Stimulated activated CD4-positive, alpha-beta T cell treated with anti-CD3 and anti-CD28 coated beads, Interleukin-4, amount 100 ng/mL, for 1 hour (primary cell): ENCODE measurements at places on chromosomes 7 and 10.

GRCh38 chr10:133351408-133352318, 4.5 kb downstream of the PRAP1 start:
- DNase-seq, result no peak

- no peak for DNase-seq
These were observed 444.8 kb downstream of the GATA3 start for GRCh38 chr10:8499312-8499711.

DNA sequence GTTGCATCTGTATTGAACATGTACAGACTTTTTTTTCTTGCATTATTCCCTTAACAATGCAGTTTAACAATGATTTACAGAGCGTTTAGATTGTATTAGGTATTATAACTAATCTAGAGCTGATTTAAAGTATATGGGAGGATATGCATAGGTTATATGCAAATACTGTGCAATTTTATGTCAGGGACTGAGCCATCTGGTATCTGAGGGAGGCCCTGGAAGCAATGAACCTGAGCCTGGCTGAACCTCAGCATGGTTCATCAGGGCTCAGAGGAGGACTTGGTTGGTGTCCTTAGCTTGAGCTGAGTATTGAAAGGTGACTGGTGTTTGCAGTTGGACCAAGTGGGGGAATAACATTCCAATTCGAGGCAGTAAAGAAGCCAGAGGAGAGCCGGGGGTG, 4.8 kb downstream of the ADCK2 start:
- no peak for DNase-seq

- DNase-seq, result peak; percentile 85
These were observed 6.5 kb downstream of the ARPC1B start for GRCh38 chr7:99380823-99381663.

DNA sequence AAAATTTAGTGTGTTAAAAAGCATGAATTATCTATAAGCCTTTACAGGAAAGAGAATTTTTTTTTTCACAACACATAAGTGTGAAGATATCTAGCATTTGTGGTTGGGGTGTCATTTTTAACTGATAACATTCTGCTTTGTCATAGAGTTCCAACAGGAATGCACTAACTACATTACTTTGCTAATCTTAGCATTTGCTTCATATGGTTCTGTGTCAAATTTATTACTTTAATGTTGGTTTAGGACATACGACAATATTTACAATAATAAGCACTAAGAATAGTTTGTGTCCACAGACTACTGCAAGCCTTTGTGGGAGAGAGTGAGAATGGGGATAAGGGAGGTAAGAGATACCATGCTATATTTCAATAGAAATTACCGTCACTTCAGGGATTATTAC, 40.6 kb upstream of the MAGI2 start:
- DNase-seq, result no peak

DNA sequence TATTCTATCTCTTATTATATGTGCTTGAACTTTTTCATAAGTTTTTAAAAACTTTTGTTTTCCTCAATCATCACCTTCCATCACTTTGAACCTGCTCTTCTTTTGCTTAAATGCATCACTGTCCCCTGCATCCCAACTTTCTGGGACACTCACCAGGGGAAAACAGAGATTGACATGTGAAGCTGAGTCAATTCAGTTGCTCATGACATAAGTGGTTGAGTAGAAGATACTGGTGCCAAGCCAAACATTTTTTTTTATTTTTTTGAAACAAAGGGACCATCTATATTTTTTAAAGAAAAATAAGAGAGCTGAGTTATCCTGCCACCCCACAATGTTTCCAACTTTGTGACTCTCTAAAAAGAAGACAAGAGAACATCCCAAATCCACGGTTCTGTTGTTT, 61.8 kb upstream of the AHR start:
- DNase-seq, result no peak

GRCh38 chr7:33503014-33503413, 373.6 kb downstream of the BBS9 start:
- DNase-seq, result no peak

GRCh38 chr10:71771821-71772617, 1.3 kb downstream of the VSIR start:
- DNase-seq, result no peak

DNA sequence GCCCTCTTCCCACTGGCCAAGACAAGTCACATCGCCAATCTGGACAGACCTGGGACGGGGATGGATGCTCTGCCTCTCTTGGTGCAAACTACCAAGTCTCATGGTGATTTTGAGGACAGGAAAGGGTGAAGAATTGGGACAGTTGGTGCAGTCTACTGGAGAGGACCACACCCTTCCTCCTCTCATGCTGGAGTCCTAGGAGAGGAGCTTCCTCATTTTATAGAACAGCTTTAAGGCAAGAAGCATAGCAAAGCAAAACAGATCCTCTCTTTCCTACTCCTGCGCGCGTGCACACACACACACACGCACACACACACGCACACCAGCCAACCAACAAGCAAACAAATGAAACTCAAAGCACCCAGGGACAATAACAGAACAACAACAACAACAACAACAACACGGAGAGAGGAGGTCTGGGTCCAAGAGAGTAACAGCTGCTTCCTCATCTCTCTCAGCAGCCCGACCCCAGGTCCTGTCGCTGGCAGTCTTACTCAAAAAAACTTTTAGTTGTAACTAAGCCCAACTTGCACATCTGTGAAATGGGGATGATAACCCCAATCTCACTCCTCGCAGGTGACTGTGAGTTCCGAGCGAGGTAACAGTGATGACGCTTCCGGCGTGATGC, 83.4 kb downstream of the TMEM178B start:
- no peak for DNase-seq

- no peak for DNase-seq
These were observed 143.4 kb upstream of the LSM8 start for GRCh38 chr7:118040562-118040961.

DNA sequence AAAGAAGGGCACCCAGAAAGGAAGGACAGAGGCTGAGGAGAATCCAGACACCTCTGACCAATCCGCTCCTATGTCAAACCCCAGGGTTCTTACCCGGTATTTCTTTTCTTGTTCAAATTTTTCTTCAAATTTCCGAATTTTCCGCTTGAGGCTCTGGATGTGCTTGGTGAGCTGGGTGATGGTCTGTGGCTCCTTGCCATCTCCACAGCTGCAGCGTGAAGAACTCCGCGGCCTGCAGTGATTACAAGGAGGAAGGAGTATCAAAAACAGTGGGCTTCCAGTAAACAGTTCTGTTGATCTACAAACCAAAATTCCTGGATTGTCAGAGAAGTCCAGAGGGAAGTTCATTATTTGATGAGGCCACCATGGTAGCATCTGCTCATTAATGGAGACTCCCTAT, 92.0 kb downstream of the PHYHIPL start:
- DNase-seq, result no peak

DNA sequence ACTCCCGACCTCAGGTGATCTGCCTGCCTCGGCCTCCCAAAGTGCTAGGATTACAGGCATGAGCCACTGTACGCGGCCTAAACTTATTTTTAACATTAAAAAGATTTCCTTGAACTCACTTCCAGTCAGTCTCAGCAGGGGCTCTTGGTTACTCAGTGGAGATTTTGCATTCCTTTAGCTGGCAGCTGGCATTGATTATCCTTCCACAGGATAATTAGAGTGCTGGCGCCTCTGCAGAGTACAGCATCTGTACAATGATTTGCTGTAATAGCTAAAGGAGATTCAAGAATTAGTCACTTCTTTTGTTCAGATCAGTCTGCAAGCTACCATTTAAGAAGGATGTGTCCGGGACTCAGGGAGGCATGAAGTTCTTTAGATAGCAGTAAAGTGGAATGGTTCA, 125.0 kb upstream of the NPY start:
- DNase-seq, result no peak

DNA sequence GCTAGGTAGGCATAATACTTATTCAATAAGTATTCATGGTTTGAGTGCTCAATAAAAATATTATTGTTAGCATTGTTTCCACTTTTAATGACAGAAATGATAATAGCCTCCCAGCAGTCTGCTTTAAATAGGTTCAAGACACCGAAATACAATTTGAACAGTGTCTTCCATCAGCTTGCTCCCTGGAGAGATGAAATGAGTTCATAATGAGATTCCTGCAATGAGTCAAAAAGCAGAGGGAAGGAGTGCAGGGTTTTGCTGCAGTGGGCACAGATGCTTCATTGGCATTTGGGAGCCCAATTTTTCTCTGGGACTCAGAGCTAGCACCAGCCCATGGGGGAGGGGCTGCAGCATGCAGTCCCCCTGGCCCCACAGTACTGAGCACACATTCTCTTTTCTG, 32.6 kb upstream of the CHCHD3 start:
- DNase-seq, result no peak

DNA sequence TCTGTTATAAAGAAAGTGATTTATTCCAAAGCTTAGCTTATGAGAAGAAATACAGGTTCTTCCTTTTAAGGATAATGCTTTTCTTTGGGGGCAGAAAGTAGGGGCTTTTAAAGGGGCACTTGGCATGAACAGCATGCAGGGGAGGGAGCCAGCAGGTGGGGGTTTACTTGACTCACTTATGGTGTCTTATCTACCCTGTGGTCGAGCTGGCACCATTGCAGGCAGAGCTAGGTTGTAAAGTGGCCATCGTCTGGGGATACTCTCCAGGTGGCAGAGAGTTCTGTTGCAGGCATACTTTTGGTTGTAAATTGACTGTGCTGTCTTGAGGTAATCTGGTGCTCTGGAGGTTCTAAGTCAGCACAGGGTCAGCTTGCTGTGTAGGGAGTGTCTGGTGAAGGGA, 26.3 kb upstream of the IFRD1 start:
- no peak for DNase-seq

DNA sequence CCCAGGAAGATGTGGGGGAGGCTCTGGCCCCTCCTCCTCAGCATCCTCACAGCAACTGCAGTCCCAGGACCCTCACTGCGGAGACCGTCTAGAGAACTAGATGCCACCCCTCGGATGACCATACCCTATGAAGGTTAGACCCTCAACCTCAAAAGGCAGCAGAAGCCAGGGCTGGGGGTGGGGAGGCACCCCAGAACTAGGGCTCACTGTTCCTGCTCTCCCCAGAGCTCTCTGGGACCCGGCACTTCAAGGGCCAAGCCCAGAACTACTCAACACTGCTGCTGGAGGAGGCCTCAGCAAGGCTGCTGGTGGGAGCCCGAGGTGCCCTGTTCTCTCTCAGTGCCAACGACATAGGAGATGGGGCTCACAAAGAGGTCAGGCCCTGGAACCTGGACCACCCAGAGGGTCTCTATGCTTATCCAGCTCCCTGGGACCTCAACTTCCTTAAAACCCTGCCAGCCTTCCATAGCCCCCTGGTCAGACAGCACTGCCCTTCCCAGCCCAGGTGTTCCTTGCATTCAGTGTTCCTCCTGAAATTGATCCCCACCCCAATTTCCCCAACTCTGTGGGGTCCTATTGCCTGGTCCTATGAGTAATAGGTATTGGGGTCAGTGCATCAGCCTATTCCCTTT, 3.7 kb downstream of the SEMA4G start:
- no peak for DNase-seq

DNA sequence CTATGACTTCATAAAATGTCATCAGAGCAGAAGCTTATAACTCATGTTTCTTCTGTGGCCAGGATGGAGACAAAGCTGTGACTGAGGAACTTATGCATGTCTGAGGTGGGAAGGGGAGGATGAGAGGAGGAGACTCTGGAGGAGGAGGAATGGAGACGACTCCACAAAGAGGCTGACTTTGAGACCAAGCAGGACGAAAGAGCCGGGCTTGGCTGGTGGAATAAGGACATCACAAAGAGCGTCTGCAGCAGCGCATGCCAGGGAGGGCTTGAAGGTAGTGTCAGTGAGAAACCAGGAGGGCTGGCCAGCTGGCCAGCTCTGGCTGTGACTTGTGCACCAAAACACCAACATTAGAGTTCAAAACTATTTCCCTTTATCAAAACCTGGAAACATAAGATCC, 6.1 kb upstream of the GDF2 start:
- DNase-seq, result no peak

DNA sequence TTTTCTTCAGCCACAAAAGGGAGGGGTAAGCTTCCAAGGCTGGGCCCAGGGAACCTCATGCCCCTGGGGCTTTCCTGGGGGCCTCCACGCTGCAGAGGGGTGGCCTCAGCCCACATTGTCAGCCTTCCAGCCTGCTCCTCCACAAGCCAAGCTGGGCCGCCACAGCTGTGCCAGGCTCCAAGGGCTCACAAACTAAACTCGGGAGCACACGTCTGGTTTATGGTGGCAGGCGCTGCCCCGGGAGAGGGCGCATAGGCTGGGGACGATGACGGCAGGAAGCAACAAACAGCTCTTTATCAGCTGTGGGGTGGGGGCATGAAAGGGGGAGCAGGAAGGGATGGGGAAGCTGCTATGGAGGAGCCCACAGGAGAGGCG, 6.3 kb upstream of the CDH23 start:
- no peak for DNase-seq

DNA sequence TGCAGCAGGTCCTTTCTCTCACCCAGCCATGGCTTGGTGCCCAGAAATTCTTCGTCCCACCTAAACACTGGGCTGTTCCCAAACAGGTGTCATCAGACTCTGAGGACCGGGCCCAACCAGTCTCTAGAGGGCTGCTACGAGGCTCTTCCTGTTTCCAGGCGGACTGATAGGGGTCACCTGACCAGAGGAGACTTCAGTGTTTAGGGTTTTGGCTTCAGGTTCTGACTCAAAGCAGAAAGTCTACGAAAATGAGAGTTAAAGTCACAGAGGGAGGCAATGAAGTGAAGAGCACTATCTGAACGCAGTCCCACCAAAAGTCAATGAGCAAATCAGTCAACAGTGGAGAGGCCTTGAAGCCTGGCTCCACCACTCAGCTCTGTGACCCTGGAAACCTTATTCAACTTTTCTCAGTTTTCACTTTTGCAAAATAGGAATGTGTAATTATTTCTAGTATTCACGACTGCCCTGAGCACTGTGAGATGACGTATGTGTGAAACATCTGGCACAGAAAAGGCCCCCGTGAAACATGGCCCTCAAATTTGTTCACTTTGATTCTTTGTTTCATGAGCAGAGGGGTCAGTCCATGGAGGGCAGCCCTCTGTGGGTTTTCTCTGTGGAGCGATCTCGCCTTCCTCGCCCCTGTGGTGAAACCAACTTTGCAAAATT, 189.9 kb upstream of the PDE1C start:
- DNase-seq, result no peak

DNA sequence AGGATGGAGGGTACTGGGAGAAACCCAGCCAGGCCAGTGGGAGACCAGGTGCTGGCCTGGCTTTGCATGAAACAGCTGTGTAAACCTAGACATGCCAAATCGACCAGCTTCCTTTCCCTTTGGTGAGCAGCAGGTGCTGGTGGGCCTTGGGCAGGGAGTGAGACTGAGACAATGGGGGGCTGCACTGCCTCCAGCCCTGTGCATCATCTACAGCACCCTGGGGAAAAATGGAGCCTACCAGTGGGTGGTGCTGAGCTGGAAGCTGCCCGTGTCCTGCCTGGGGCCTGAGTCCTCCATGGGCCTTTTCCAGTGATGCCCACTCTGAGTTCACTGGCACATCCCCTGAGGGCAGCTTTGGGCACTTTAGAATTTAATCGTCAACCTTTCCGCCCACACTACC, 19.2 kb upstream of the DDC start:
- DNase-seq, result no peak
